A549 (cell line): ENCODE measurements at places on chromosomes 7 and 10. TPM values are rescaled to one million over a fixed set of nuclear protein-coding genes. Genes with fewer than 3 reads are reported as not detected.
A peak's percentile ranks its signal among the peaks of the same experiment; 100 is the strongest.

Gene HOXA7
- polyA plus RNA-seq: 3.7 to 4.8 TPM (median 4.5 TPM) in 3 replicates

- DNase-seq: no peak
Observed at GRCh38 chr7:128841171-128841690, 11.0 kb downstream of the FLNC start.

DNA sequence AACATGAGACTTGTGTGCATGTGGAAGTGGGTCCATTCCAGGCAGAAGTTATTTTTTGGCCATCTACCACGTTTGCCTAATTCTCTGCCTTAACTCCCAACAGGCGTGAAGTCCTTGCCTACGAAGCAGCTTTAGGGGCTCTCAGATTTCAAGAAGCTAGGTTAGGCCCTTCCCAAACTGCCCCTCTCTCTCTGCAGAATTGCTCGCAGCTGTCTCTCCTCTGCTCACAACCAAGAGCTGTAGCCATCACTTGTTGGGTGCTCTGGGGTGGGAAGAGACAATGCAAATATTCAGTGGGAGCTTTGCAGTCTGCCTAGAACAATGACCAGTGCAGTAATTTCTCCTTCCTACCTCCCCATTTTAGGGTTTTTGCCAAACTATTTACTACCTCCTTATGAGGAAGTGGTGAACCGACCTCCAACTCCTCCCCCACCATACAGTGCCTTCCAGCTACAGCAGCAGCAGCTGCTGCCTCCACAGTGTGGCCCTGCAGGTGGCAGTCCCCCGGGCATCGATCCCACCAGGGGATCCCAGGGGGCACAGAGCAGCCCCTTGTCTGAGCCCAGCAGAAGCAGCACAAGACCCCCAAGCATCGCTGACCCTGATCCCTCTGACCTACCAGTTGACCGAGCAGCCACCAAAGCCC, 24.9 kb downstream of the CYP17A1 start:
- no peak for DNase-seq

DNA sequence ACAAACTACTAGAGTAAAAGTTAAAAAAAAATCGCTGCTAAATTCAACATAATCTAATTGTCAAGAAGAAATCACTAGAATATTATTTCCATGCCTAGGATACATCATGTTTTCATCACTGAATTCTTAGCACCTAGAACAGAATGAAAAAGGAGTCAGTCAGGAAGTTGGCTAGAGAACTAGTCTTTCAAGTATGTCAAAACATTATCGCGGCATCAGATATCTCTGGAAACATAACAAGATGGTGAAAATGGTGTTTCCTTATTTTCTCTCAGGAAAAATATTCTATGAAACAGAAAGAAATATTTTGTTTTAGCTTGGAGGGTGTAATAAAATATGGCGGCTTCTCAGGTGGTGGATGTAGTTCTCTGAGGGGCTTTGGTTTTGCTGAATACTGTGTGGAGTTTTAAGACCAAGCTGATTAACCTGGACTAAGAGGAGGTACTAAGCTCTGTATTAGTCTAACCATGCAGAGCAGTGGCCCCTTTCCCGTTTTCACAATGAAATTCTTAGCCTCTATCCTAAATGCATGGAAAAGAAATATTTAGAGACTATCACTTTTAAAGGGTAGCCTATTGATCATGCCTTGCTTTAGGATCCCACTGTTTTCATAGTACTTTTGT, 205.6 kb downstream of the MDFIC start:
- DNase-seq: no peak

DNA sequence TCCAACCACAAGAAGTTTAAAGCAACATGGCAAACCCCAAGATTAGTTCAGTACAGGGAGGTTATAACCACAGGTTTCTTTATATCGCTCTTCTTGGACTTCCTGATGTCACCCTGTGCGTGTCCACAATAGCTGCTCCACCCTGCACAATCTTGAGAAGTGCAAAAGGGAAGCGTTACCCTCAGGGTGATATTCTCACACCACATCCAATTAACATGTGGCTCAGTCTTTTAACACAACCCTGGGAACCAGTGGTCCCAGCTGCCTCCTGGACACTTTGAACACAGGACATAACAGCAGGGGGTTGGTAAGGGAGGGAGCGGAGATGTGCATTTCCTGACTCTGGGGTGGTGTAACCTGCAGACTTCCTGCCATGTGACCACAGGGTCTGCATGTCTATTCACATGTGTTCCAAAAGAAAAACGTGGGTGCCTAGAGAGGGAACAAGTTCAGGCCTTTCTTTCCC, 64.6 kb downstream of the GSAP start:
- no peak for DNase-seq

DNA sequence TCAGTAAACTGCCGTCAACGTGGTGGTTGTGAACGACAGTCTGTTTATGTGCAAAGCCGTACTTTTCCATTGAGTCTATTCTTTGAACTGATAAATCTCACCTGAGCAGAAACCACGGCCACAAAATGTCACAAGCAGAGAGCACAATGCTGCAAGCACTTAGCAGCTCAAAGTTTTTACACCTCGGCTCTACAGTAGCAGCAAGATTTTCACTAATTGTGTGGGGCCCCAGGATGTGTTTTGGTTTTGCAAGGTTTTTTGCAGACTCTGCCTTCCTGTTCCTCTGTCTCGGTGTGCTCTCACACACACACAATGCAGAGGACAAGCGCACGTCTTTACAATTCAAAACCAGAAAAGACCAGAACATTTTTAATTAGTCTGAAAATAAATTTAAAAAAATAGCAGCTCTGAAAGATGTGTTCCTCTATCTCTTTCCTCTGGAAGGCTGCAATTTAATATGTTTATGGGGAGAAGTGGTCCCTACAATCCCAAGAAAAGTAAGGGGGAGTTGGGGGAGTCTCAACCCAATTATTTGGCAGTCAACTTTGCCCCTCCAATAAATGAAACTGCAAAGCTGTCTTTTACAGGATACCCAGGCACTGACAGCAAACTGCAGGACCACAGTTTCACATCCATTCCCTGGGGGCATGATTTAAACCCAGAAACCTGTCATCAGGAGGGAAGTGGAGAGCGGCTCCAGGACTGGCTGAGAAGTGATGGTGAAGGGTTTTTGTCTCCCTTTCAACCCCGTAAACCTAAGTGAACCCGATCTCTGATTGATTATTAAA, 73.8 kb upstream of the SFMBT2 start:
- no peak for DNase-seq

DNA sequence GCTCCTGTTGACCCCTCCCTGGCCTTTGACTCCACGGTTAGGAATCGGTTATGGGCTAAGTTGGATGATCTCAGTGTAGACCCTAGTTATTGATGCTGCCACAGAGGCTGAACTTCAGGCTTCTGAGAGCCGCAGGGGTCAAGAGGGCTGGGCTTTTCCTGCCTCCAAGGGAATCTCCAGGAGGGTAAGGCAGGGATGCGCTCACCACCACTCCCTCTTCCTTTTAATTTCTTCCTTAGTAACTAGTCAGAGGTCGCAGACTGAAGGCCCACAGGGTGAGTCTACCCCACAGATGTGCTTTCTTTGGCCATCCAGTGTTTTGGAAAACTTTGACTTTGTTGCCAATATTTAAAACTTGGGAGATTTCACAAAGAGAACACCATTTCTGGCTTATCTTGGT, 151.0 kb upstream of the TCF7L2 start:
- no peak for DNase-seq

Gene MSS51
- 0.47 to 0.53 TPM (median 0.49 TPM) in 3 replicates for polyA plus RNA-seq

- DNase-seq: peak; percentile 35
Observed at GRCh38 chr7:148084138-148084537, 506.4 kb upstream of the C7orf33 start.

Gene SPDYE11
- not detected in 3 replicates for polyA plus RNA-seq

GRCh38 chr10:36469585-36469984, 655.8 kb upstream of the ANKRD30A start:
- DNase-seq: no peak

GRCh38 chr7:70352906-70353305, 754.6 kb downstream of the AUTS2 start:
- DNase-seq: no peak

Gene FXYD4
- not detected in 3 replicates for polyA plus RNA-seq

DNA sequence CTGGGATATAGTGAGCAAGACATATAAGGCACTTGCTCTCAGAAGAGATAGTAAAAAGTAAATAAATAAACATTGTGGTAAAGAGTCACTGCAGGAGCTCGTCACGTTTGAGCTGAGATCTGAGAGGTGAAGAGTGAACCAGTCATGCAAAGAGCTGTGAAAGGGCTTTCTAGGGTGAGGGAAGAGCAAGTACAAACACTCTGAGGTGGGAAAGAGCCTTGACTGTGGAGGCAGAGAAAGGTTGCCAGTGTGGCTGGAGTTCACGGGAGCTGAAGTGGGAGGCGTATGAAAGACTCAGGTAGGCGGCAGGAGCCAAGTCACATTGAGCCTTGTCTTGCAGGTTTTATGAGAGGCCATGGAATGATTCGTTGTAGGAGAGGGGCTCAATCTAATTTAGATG, 141.0 kb downstream of the C1GALT1 start:
- no peak for DNase-seq

DNA sequence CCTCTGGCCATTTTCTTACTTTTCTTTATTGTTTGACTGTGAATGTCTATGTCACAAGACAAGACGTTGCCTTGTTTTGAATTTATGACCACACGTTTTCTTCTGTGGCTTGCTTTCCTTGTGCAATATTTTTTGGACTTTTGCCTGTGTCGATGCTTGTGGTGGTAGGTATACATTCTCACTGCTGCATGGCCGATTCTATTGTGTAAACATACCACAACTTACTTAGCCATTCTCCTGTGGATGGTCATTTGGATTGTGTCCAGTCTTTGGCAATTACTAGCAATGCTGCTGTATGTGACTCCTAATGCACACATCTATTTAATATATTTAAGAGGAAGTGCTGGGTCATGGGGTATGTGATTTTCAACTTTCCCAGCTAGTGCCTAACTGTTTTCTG, 18.0 kb upstream of the DLG5 start:
- no peak for DNase-seq

- no peak for DNase-seq
Observed at GRCh38 chr10:5956146-5956936, 21.0 kb downstream of the IL15RA start.

Gene SPDYE18
- polyA plus RNA-seq: not detected in 3 replicates

Gene KIAA1217
- polyA plus RNA-seq: 1.5 to 2.0 TPM (median 2.0 TPM) in 3 replicates

Gene HTR7
- polyA plus RNA-seq: 0.05 to 0.11 TPM (median 0.05 TPM) in 3 replicates

GRCh38 chr7:5230265-5231067, 40.4 kb downstream of the WIPI2 start:
- DNase-seq: no peak

GRCh38 chr10:130251766-130252165, 115.6 kb downstream of the GLRX3 start:
- DNase-seq: no peak

Gene SMO
- 14.2 to 18.3 TPM (median 15.7 TPM) in 3 replicates for polyA plus RNA-seq

DNA sequence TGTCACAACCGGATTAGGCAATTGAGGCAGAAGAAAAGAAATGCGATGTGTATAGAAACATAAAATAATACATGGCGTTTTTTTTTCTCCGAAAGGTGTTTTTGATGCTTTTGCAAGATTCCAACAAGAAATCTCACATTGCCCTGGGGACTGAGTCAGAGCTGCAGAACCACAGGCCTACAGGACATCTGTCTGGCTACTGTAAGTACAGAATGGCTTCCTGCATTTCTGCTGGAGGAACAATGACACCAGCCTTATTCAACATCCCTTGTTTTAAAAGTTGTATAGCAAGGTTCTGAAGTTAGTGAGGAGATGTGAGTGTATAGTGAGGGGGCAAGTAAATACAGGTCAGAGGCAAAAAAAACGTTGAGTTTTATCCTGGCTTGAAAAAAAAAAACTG, 256.4 kb downstream of the ABCA13 start:
- DNase-seq: no peak

DNA sequence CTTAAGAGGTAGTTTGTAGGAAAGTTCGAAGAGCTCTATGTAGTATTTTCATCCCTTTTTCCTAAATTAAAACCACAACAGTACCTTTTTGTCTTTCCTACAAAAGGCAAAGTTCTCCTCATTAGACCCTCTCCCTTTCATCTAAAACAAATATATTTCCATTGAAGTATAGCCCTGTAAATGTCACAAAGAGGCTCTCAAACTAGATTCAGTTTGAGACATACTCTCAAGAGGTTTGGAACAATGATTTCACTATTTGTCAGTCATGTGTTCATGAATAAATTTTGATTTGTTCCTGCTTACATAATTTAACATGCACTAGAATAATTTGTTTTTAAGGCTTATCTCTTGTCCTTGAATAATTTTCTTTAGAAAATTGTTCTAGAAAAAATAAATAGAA, 12.2 kb downstream of the TAS2R16 start:
- DNase-seq: no peak

- DNase-seq: no peak
Observed at GRCh38 chr7:150981644-150982043, 3.5 kb upstream of the KCNH2 start.

GRCh38 chr7:65287023-65287422, 86.6 kb upstream of the ZNF92 start:
- no peak for DNase-seq

Gene CYP26A1
- polyA plus RNA-seq: 7.2 to 10.8 TPM (median 9.8 TPM) in 3 replicates

Gene SEC61G
- 394 to 427 TPM (median 421 TPM) in 3 replicates for polyA plus RNA-seq

DNA sequence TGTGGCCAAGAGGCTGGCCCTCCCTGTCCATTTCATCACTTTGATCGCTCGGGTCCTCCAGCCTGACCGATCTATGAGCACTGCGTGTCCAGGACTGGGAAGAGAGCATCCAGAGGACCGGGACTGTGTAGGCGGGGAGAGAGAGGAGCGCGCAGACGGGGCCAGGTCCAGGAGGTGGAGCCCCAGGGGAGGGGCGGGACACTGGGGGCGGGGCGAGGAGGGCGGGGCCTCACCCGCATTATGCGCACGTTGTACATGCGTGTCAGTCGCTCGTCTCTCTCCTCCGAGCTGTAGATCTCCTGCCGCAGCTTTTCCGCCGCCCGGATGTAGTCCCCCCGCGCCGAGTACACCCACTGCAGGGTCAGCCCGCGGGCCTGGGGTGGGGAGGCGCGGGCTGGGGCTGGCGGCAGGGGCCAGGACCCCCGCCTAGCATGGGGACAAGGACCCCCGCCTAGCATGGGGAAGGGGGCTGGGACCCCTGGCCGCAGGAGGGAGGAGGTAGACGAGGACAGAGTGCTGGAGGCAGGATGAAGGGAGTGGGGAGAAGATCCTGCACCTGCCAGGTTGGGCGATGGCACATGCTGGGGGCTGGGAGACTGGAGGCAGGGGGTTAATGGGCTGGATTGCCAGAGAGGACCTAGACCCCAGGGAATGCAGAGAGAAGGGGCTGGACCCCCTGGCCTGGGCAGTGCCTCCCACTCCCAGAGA, 14.3 kb downstream of the MOSPD3 start:
- peak; percentile 85 for DNase-seq

GRCh38 chr7:30682212-30683083, at the start of gene CRHR2:
CRHR2 (minus strand) TSS chr7:30682456; CDS start chr7:30682280, 176 bp downstream.
- DNase-seq: peak; percentile 20

Gene NKX1-2
- polyA plus RNA-seq: 0.03 to 0.08 TPM (median 0.03 TPM) in 3 replicates
